Left colon (tissue), 2 donors: ENCODE measurements at places on chromosomes 1 and 21. TPM values are rescaled to one million over a fixed set of nuclear protein-coding genes. Genes with fewer than 3 reads are reported as not detected.
A peak's percentile ranks its signal among the peaks of the same experiment; 100 is the strongest.

GRCh38 chr1:4068076-4068475, 168.0 kb upstream of the C1orf174 start:
- no peak for DNase-seq

- DNase-seq, result no peak
These were observed 70.3 kb downstream of the CD46 start for GRCh38 chr1:207822124-207822601.

- DNase-seq, result no peak
These were observed 200.7 kb upstream of the GRIK3 start for GRCh38 chr1:37234941-37235418.

DNA sequence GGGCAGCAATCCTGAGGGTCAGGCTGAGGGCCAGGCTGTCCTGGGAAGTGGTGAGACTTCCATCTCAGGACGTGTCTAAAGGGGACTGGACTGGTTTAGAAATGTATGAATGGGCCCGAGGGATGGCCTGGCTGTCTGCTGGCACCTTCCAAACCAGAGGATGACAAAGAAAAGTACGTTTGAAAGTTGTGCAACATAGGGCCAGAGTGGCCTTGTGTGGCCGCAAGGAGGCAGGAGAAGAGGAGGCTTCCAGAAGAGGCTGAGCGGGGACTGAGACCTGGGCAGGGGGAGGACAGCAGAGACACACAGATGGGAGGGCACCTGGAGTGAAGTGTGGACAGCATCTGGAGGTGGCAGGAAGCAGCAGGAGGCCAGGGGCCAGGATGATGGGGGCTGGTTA, 2.6 kb upstream of the SYTL1 start:
- no peak for DNase-seq

DNA sequence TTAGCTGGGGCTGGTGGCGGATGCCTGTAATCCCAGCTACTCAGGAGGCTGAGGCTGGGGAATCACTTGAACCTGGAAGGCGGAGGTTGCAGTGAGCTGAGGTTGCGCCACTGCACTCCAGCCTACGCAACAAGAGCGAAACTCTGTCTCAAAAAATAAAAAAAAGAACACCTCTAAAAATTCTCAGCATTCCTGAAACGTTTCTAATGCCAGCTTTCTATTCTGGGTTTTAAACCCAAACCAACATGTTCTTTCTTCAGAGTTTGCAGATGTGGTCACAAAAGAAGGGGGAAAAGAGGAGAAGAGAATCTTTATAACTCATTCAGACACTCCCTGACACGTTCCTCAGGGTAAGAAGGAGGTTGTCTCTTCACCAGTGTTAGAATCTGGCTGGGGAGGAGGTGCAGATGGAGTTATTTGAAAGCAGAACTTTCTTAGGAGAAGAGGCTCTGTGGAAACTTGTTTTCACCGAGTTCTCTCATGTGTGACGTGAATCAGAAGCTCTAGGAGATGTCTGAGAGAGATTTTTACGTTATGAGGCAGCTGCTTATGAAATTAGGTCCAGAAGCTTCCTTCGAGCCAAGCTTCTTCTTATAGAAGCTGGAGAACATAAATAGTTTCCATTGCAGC, 17.8 kb upstream of the CNR2 start:
- DNase-seq, result no peak

GRCh38 chr1:226125097-226125630, 61.4 kb downstream of the ACBD3 start:
- DNase-seq, result peak; percentile 97

CLCA4 gene
- total RNA-seq, result 1,175 TPM

KIF2C gene
- total RNA-seq, result 2.6 TPM

ARHGEF10L gene
- 151 TPM for total RNA-seq

APH1A gene
- 199 TPM for total RNA-seq

WDR47 gene
- 7.8 TPM for total RNA-seq

TP73 gene
- 0.11 TPM for total RNA-seq

SLAMF1 gene
- 0.92 TPM for total RNA-seq

TFB2M gene
- 12.3 TPM for total RNA-seq

MMEL1 gene
- total RNA-seq, result 11.5 TPM

RRP15 gene
- total RNA-seq, result 13.4 TPM
